Vagina (tissue), 2 donors: ENCODE measurements at places on chromosomes 16 and 17.

GRCh38 chr16:19680881-19681340, 37.1 kb downstream of the KNOP1 start:
- no peak for DNase-seq

- no peak for DNase-seq
These were observed 84.5 kb downstream of the SOX9 start for GRCh38 chr17:72205357-72205756.

- DNase-seq = no peak
These were observed 72.2 kb upstream of the CES5A start for GRCh38 chr16:55947366-55947765.

DNA sequence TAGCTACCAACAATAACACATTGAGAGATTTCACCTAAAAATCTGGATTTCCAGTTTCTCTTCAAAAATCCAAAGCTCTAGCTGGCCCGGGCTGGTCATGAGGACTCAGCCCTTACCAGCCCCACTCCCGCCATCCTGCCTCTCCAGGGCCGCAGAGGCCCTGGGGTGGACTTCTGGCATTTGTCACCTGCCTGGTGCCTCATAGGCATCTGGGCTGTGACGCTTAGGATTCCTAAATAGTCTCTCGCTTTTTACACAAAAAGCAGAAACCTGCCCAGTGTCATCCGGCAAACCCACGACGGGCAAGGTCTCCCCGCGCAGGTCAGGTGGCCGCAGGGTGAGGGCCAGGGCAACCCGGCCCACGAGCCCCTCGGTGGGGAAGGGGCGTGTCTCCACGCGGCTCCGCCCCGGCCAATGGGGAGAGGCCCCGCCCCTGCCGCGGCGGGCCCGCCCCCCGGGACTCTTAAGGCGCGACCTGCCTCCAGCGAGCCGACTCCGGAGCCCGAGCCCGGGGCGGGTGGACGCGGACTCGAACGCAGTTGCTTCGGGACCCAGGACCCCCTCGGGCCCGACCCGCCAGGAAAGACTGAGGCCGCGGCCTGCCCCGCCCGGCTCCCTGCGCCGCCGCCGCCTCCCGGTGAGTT, at the start of gene VASN:
Gene VASN, plus strand, starts transcription at position 492 of the 644 bp plus-strand sequence. CDS start 9,030 bp downstream, outside the sequence.
- no peak for DNase-seq

GRCh38 chr17:80185968-80186367, 16.1 kb downstream of the CARD14 start:
- no peak for DNase-seq

- no peak for DNase-seq
These were observed 6.2 kb upstream of the ACTG1 start for GRCh38 chr17:81518785-81519283.

GRCh38 chr17:32516450-32516849, 29.7 kb downstream of the CDK5R1 start:
- DNase-seq = no peak

DNA sequence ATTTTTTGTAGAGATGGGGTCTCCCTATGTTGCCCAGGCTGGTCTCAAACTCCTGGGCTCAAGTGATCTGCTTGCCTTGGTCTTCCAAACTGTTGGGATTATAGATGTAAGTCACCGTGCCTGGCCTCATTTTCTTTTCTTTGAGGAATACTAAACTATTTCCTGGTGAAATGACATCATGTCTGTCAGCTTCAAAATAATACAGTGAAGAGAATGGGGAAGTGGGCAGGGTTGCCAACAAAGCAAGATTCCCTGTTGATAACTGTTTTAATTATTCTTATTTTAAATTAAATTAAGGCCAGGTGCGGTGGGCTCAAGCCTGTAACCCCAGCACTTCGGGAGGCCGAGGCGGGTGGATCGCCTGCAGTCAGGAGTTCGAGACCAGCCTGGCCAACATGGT, 21.1 kb downstream of the PIPOX start:
- DNase-seq = no peak

GRCh38 chr17:67559381-67559966, 158.3 kb upstream of the NOL11 start:
- DNase-seq = no peak

GRCh38 chr17:6452471-6453266, 8.4 kb downstream of the PIMREG start:
- DNase-seq = no peak

GRCh38 chr16:88380099-88380498, 2.7 kb upstream of the ZNF469 start:
- DNase-seq = no peak

- DNase-seq = no peak
These were observed 45.0 kb upstream of the GCSH start for GRCh38 chr16:81140930-81141780.

- DNase-seq = no peak
These were observed 61.7 kb upstream of the XYLT1 start for GRCh38 chr16:17532338-17532995.

- no peak for DNase-seq
These were observed 79.0 kb upstream of the CDH11 start for GRCh38 chr16:65200857-65201256.

GRCh38 chr16:59950431-59950830, 1216.3 kb upstream of the GOT2 start:
- no peak for DNase-seq

DNA sequence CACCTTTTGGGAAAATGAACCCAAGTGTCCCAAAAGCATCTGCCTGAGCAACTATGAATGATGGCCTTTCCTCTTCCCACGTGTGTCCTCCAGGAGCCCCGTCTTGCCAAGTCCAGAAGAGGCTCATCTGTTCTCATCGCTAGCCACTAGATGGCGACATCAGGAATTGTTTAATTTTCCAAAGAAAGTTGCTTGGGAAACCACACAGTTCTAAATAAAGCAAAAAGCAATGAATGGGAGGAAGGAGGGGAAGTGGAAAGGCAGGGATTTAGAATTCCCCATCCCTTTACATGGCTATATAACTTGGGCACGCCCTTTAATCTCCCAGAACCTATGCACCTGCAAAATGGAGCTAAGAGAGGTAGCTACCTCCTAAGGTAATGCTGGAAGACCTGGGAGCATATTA, 9.0 kb upstream of the CDH5 start:
- DNase-seq = no peak

DNA sequence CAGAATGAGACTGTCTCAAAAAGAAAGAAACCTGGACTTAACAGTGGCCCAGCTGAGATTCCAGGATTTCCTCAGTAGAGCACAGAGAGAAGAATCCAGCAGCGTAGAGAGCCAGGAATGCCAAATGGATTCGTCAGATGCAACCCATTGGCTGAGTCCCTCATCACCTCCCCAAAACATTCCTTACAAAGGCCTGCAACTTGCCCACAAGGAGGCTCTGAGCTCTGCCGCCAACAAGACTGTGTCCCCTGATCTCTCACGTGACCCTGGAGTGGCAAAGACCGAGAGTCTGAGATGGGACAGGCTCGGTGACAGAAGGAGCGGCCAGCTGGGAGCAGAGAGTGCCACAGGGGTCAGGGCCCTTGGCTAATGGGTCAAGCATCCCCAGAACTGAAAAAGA, 6.9 kb upstream of the CHMP6 start:
- DNase-seq = no peak

- DNase-seq = no peak
These were observed at the start of gene CDYL2 for GRCh38 chr16:80804526-80805383. CDYL2 (minus strand) TSS chr16:80804598; CDS start chr16:80804173, 425 bp downstream.

DNA sequence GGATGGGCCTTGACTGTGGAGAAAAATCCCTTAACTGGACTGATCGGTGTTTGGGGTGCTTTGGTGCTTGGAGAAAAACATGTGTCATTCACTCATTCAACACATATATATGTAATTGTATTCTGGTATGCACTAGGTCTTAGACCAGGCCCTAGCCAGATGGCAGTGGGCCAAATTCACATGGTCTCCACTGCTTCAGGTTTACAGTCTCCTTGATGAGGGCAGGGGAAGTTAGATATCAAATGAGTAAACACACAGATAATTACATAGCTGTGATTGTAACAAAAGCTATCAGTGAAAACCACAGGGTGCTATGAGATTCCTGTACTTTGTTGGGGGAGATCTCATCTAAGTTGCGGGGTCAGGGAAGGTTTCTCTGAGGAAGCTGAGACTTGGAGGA, 78.8 kb downstream of the WWP2 start:
- no peak for DNase-seq

DNA sequence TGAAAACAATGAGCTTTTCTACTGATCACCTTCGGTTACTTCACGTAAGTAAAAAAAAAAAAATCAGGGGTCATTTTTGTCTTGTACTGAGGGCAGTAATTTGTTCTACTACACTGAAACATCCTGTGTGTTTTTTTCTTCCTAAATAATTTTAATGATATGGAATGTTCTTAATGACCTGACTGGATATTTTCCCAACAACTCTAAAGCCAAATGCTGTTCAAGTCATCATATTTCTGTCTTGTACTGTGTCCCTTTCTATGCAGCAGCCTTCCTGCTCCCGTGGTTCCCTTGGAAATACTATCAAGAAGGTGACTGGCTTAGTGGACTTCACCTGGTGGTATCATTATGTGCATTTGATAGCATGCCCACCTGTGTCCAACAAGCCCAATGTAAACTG, 10.8 kb upstream of the CDR2 start:
- no peak for DNase-seq

DNA sequence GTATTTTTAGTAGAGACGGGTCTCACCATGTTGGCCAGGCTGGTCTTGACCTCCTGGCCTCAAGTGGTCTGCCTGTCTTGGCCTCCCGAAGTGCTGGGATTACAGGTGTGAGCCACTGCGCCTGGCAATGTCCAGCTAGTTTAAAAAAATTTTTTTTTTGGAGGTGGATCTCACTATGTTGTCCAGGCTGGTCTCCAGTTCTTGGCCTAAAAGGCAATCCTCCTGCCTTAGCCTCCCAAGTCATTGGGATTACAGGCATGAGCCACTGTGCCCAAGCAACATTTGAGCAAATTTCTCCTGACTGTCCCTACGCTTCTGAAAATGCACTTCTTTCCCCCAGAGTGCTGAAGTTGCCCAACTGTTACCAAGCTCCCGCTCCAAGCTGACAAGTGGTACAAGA, 8.0 kb downstream of the MAP3K14 start:
- DNase-seq = no peak

GRCh38 chr17:38710604-38710962, 5.5 kb downstream of the MLLT6 start:
- DNase-seq = no peak

- no peak for DNase-seq
These were observed 4.2 kb downstream of the DPH1 start for GRCh38 chr17:2034157-2034556.

DNA sequence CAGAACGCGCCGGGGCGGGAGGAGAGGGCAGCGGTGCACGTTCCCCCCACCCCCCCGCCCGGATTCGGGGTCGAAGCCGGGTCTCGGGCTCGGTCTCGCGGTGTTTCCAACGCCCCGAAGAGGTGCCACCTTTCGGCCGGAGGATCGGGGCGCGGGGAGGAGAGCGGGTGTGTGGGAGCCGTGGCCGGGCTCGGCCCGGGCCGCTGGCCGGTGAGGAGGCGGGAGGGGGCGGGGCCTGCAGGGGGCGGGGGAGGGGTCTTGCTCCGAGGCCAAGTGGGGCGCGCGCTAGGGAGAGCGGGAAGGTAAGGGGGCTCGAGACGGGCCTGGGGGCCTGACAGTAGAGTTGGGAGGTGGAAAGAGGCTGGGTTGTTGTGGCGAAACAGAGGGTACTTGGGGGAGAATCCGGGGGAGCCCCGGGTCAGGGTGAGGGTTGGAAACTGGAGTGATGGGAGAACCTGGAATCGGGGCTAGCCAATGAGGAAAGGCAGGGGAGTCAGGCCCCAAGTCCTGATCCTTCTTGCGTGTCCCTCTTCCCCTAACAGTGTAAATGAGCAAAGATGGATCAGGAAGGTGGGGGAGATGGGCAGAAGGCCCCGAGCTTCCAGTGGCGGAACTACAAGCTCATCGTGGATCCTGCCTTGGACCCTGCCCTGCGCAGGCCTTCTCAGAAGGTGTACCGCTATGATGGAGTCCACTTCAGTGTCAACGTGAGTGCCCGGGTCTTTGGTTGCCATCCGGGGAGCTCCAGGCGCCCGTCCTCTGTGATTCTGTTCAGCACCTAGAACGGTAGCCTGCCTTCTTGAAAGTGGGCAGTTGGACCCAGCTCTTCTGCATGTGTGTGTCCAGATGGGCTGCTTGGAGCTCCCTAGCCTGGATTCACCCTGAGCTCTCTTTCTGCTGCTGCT, 873 bp downstream of the SETD1A start:
- no peak for DNase-seq

DNA sequence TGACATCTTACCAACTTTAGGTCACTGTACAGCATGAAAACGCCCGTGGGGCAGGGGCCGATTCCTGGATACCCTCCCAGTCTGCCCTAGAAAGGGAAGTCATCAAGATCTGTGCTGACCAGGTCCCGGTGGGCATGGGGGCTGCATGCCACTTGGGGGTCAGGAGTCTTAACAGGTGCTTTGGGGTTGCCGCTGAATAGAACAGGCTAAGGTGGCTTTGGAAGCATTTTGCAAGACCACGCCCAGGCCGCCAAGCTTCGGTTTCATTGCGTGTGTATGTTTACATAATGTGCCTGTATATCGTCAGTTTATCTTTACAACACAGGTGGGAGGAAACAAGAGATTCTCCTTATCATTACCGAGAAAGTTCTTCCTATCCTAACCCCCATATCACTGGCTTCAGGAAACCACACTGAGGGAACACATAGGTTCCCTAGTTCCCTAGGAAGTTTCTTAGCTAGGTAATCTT, 13.3 kb upstream of the USP36 start:
- no peak for DNase-seq

- DNase-seq = no peak
These were observed 577 bp upstream of the HS3ST2 start for GRCh38 chr16:22813223-22813947.

GRCh38 chr17:4903051-4903818, at the start of gene CHRNE:
CHRNE (minus strand) TSS chr17:4903098; CDS start chr17:4903063, 35 bp downstream.
- no peak for DNase-seq

DNA sequence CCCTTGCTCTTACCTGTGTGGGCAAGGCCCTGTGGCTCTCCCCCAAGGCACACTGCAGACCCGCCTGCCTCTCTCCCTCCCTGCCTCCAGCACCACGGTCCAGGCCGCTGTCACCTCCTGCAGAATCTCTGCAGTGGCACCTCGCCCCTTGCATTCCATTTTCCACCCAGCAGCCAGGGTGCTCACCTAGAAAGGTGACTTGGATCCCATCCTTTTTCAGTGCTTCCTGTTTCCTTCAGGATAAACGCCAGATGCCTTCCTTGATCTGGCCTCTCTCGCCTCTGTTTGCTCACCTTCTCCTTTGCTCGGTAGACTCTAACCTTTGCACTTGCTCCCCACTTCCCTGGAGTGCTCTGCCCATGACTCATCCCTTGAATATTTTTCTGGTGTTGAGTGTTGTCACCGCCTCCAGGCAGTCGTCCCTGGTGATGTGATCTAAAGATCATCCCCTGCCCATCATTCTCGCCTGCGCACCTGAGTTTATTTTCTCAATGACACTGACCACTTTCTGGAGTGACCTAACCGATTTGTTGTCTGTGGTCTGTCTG, 79.2 kb upstream of the LGALS9 start:
- no peak for DNase-seq

- DNase-seq = no peak
These were observed 5.1 kb downstream of the PLCG2 start for GRCh38 chr16:81784072-81784795.

GRCh38 chr17:75345514-75346167, 56.4 kb upstream of the SLC25A19 start:
- DNase-seq = no peak

GRCh38 chr17:49157784-49158183, 25.2 kb downstream of the B4GALNT2 start:
- no peak for DNase-seq
